ENCODE measurements at places on chromosomes 12 and 14. TPM values are rescaled to one million over a fixed set of nuclear protein-coding genes. Genes with fewer than 3 reads are reported as not detected.

DNA sequence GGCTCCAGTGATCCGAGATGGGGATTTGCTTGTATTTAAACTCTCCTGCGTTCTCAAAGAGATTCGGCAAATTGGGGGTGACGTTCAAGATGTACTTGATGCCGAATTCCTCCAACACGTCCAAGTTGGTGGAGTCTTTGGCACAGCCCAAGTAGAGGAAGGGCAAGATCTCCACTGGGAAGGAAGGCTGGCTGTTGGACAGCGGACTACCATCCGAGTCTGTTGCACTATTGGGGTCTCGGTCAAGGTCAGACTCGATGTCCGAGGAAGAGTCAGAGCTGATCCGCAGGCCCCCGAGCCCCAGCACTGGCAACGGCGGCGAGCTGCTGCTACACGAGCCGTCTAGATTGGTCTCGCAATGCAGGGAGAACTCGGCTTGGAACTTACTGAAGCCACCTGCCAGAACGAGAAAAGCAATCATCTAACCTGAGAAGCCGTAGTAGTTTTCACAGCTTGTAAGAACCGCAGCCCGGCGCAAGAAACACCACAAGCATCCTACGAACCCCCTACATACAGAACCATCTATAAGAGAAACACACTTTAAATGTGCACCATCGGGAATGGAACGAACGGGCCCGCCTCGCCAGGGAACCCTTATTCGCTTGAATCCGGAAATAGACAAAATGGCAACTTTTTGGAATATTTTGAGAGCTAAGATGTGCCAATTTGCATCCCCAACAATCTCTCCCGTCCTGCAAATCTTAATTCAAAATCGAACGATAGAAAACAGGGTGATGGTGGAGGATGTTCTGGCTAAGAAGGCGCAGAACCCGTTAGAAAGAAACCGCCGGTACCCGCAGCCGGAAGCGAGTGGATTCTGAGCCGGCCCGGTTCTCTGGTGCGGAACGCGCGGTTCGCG is 1.4 kb downstream of the DUSP6 start:
- DNase-seq, result no peak

GRCh38 chr14:69170839-69171238 is 17.9 kb upstream of the DCAF5 start:
- no peak for DNase-seq

DNA sequence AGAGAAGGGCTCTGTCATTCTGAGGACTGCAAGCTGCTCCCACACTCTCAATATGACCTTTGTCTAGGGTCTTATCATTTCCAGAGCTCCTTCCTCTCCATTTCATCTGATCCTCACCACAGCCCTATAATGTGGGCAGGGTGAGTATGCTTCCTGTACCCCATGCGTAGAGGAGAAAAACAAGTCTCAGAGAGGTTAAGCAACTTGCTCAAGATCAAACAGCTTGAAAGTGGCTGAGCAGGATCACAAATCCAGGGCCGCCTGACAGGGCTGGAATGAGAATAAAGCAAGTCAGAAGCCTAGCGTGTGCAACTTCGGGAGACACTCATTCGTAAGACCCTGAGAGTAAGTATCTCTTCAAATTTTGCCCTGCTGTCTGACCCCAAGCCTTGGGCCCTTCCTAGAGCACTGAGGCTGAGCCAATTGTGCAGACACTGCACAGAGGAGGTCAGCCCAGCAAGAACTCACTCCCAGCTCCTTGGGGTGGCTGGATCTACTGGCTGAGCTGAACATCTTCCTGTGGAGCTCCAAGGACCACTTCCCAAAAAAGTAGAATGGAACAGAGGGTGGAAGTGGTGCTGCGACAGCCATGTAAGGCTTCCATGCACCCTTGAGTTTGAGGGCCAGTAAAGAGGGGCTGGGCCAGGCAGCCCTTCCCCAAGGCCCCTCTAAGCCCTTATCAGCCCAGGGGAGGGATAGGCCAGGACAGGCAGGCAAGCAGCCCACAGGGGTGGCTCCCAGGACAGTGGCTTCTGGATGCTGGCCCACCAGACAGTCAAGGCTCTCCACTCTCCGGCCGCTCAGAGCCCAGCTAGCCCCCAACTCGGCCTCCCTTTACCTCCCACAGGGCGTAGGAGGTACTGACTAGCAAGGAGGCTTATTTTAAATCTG is 10.5 kb downstream of the ZFP36L1 start:
- DNase-seq, result no peak

Gene LEMD3
- 33.7 TPM for polyA plus RNA-seq

Gene RPGRIP1
- polyA plus RNA-seq, result 0.57 TPM

Gene RERG
- polyA plus RNA-seq, result 43.2 TPM
